ENCODE measurements at places on chromosomes 5 and 9.

GRCh38 chr5:164868761-164869160, 1363.3 kb downstream of the MAT2B start:
- no peak for DNase-seq

- DNase-seq: no peak
Measured at GRCh38 chr9:75685062-75685461, 205.4 kb upstream of the PCSK5 start.

DNA sequence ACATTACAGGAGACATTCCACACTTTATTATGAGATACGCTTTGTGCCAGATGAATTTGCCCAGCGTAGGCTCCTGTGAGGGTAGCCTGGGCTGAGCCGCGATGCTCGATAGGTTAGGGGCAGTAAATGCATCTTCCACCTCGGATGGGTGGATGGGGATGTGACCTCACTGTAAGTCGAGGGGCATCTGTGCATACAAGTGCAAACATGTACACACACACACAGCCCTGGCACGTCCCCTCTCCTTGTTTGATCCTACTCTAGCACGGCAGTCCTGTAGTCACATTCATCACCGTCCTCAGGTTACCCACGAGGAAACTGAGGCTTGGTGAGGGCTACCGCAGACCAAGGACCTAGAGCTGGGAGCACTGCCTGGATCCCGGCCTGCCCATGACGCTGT, 166.8 kb downstream of the COL23A1 start:
- DNase-seq: no peak

DNA sequence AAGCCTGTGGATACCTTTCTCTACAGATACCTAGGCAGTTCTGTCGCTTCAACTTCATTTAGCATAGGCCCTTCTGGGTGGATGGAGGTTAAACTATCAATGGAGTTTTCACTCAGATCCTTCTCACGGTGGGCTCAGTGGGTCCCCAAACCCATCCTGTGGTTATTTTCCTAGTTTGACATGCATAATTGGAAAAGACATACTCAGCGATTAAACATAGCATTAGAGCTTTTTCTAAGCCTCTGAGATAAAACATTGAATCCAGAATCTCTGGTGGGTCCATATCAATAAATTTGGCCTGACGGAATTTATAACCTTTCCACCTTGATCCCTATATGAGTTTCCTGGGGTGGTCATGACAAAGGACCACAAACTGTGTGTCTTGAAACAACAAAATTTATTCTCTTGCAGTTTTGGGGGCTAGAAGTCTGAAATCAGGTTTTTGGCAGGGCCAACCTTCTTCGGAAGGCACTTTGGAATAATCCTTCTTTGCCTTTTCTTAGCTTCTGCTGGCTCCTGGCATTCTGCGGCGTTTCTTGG, 1.7 kb upstream of the OTULIN start:
- no peak for DNase-seq

DNA sequence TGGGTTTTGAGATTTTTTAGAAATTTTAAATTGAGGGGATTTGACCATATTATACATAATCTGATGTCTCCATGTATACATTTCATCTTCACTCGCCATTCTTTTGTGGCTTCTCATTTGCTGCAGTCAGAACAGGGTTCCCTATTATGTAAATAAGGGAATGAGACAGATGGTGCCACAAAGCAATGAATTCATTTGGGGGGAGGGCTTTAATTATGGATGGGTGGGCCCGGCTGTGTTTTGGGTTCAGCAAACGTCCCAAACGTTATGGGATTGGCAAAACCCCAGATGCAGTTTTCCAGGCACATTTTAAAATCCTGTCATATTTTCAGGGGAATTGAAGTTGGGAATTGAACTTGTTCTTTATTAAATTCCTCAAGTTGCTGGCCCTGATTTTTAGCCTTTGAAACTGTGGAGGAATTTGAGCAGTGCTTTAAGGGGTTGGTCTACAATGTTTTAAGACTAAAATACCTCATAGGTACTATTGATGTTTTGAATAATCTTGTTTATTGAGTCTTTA, 558.5 kb upstream of the ZNF462 start:
- no peak for DNase-seq

- DNase-seq: no peak
Measured at GRCh38 chr5:146640285-146640896, 124.4 kb upstream of the GPR151 start.

DNA sequence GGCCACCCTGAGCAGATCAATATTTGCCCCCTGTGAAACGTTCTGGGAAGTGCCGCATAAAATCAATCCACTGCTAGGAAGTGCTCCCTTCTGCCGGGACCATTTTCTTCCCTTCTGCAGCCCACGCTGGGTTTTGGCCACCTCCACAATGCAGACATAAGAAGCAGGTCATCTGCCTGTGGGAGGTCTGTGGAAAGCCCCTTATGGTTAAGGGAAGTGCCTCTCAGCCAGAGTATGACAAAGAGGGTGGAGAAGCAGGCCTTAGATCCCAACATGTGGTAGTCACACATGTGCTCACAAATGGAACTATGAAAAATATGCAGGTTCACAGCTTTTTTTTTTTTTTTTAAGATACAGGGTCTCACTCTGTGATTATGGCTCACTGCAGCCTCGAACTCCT, 82.8 kb downstream of the SLC1A3 start:
- DNase-seq: no peak

DNA sequence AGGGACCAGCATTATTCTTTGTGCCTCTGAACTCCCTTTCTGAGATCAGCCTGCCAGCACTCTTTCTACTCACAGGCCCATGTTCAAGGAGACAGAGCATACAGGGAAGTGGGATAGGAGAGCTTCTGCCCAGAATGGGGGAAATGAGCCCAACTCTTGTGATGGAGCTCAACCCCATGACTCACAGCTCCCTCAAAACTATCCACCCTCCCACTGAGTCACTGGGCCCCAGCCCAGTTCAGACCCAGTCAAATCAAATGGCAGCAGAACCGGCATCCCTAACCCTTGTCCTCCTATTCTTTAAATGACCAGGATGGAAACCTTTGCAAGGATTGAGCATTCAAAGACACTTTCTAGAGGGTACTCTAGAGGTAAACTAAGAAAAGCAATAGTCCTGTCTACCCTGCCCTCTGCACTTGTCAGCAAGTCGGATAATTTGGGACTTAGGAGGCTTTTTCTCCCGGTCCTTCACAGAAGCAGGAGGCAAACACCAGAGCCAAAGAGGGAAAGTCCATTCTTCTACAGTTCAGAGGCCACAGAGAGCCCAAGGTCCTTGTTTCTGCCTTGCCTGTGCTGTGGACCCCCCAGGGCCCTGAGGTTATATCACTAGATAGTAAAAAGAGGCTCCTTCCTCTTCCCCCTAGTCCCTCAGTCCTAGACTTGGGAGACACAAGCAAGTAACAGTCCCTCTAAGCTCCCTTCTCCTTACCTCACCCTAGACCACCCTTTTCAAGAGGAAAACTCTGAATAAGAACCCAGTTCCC, 3.2 kb downstream of the ATOSB start:
- peak; percentile 21 for DNase-seq

- no peak for DNase-seq
Measured at GRCh38 chr5:16809395-16810207, 126.5 kb downstream of the MYO10 start.

- no peak for DNase-seq
Measured at GRCh38 chr9:6152788-6153187, 62.8 kb upstream of the IL33 start.

All from activated naive CD4-positive, alpha-beta T cell treated with Interleukin-2 at 50 U/mL for 16 hours (primary cell).